ENCODE measurements at places on chromosomes 3 and 15. TPM values are rescaled to one million over a fixed set of nuclear protein-coding genes. Genes with fewer than 3 reads are reported as not detected.
A peak's percentile ranks its signal among the peaks of the same experiment; 100 is the strongest.

AMIGO3 gene
- not detected for total RNA-seq

DPPA4 gene
- total RNA-seq, result not detected

PCSK6 gene
- 30.3 TPM for total RNA-seq

SYNM gene
- total RNA-seq, result 37.0 TPM

HDGFL3 gene
- 14.1 TPM for total RNA-seq

GBE1 gene
- total RNA-seq, result 17.7 TPM

DNA sequence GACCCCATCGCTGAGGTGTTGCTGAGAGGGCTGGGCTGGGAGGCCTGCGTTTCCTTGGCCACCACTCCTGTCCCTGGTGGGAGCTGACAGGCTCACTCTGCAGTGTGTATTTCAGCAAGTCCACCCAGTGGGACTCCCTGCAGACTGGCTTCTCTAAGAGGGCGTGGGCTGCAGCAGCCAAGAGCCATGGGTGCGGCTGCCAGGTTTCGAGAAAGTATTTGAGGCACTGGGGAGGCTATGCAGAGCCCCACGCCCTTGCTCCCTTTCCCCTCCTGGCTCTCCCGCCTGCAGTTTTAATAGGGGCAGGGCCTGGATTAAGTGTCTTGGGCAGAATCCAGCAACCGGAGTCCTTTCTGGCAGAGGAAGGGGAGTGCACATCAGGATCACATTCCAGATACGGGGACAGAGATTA, 242.1 kb downstream of the THSD4 start:
- DNase-seq, result peak; percentile 54

DNA sequence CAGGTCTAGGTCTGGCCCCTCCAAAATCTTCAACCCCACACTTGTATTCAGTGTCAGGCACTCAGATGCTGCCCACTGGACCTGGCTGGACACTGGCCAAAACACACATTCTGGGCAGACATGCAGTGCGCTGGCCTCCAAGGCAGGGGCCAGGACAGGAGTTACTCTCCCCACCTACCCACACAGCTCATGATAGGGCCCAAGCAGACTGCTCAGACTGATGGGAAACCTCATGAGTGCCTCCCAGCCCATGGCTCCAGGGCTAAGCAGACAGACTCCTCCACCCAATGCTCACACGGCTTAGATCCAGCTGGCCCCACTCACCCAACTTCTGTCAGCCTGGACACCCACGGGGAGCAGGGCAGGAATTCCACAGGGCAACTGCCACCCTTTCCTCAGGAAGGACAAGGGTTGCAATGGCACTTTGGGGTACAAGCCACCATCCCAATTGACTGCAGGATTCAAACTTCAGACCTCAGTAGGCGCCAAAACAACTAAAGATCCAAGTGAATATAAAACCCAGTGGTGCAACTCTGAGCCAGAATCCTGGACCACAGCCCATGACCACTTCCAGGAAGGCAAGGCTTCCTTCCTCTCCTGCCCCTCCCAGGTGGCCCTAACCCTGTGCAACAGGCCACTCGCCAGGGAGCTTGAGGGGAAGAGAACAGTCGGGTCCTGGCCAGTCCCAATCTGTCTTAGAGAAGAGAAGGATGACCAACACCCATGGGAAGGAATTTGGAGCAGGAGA, 1.4 kb downstream of the LTF start:
- no peak for DNase-seq

- DNase-seq, result no peak
These were observed 18.3 kb upstream of the ATP8B4 start for GRCh38 chr15:50137330-50137761.

Measured in mucosa of descending colon (tissue), 3 donors.